ENCODE measurements at places on chromosomes 6 and 20. TPM values are rescaled to one million over a fixed set of nuclear protein-coding genes. Genes with fewer than 3 reads are reported as not detected.

PKIB gene
- 0.13 TPM for total RNA-seq

F13A1 gene
- total RNA-seq, result not detected

GNMT gene
- total RNA-seq, result 0.13 TPM

TBX18 gene
- 1.2 TPM for total RNA-seq

CGAS gene
- total RNA-seq, result 1.0 TPM

Measured in dermis microvascular lymphatic vessel endothelial cell (primary cell).